ENCODE measurements at places on chromosomes 1 and 21. TPM values are rescaled to one million over a fixed set of nuclear protein-coding genes. Genes with fewer than 3 reads are reported as not detected.
A peak's percentile ranks its signal among the peaks of the same experiment; 100 is the strongest.

KRTAP13-2 gene
- total RNA-seq: not detected

DNA sequence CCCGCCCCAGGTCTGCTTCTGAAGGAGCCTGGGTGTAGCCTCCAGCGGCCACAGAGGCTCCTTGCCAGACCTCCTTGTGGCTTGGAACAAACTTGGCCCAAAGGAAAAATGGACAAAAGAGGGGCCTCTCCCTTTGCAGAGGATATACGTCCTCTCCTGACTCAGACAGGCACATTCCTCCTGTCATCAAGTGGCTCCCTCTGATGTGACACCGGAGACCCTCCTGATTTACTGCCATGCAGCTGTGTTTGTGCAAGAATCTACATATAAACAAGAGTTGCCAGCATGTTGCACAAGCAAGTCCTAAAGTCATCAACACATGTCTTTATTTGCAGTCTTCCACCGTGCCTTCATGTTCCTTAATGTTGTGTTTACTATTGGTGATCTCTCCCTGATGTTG is 54.1 kb upstream of the F3 start:
- H3K27me3 ChIP-seq: no peaks in the 10 kb centered on the region
- H3K27ac ChIP-seq: no peak overlapping the region
- no peaks in the 10 kb centered on the region for H3K36me3 ChIP-seq
- H3K4me1 ChIP-seq: peaks cover 2% of the 10 kb centered on the region
- H3K4me3 ChIP-seq: no peak overlapping the region
- DNase-seq: no peak

GRCh38 chr1:1779320-1779675 is 1.0 kb upstream of the NADK start:
- no peaks in the 10 kb centered on the region for H3K36me3 ChIP-seq
- H3K4me3 ChIP-seq: peak overlapping the region; percentile 83
- no peak for DNase-seq
- peaks cover 78% of the 10 kb centered on the region for H3K4me1 ChIP-seq

GRCh38 chr1:178684111-178684510 is 40.9 kb upstream of the RALGPS2 start:
- H3K27ac ChIP-seq: no peak overlapping the region
- no peak for DNase-seq
- no peak overlapping the region for H3K4me3 ChIP-seq
- no peaks in the 10 kb centered on the region for H3K36me3 ChIP-seq
- no peaks in the 10 kb centered on the region for H3K27me3 ChIP-seq
- no peaks in the 10 kb centered on the region for H3K4me1 ChIP-seq
